ENCODE measurements at places on chromosomes 5 and 9.

GRCh38 chr5:154473581-154474283 lies 4.3 kb downstream of the HAND1 start:
- no peak for DNase-seq

- DNase-seq: no peak
Observed at GRCh38 chr5:109959652-109960051, 269.9 kb downstream of the MAN2A1 start.

DNA sequence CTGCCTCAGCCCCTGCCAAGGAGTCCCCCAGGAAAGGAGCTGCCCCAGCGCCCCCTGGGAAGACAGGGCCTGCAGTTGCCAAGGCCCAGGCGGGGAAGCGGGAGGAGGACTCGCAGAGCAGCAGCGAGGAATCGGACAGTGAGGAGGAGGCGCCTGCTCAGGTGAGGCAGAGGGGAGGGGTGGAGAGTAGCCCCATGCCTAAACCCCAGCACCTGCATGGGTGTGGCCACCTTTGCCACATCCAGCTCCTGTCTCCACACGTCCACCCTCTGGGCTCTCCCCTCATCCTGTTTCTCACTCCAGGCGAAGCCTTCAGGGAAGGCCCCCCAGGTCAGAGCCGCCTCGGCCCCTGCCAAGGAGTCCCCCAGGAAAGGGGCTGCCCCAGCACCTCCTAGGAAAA lies 17.2 kb downstream of the TCOF1 start:
- DNase-seq: no peak

DNA sequence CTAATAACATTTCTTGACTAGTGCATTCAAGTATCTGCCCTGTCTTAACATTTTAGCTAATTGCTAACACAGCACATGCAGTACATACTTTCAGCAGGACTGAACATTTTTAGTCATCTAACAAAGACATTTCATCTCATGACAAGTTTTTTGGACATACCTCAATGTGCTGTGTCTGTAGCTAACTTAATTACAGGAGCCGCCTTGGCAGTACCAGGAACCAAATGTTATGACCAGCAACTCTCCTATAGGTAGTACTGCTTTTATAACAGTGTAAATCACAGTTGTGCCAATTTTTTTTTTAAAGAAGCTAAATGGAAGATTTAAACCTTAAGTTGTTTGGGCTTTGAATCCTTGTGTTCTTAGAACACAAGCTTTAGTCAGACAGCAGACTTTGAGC lies 99.4 kb upstream of the SAP30L start:
- DNase-seq: no peak

DNA sequence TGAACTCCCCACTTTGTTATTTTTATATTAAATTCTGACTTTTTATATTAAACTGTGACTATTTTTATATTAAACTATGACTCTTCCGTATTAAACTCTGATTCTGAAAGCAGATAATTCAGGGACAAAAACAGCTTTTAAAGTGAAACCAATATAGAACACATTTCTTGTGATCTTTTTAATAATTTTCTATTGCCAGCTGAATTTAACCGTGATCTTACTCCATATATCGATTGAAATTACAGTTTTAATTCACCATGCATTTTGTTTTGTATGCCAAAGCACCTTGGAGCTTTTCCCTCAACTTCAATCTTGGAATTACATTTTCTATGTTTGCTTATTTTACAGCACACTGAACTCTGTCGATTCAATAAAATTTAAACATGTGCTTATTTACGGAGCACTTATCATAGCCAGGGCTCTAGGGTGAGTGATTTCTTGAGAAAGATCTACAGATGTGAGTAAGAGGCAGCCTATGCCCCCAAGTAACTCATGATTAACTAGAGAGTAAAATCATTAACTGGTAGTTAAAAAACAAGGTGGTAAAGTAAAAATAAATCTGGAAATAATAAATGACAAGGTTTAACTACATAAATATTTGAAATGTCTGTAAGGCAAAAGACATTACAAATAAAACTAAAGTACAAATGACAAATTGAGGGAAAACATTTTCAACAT lies 72.9 kb upstream of the ALDH1B1 start:
- no peak for DNase-seq

DNA sequence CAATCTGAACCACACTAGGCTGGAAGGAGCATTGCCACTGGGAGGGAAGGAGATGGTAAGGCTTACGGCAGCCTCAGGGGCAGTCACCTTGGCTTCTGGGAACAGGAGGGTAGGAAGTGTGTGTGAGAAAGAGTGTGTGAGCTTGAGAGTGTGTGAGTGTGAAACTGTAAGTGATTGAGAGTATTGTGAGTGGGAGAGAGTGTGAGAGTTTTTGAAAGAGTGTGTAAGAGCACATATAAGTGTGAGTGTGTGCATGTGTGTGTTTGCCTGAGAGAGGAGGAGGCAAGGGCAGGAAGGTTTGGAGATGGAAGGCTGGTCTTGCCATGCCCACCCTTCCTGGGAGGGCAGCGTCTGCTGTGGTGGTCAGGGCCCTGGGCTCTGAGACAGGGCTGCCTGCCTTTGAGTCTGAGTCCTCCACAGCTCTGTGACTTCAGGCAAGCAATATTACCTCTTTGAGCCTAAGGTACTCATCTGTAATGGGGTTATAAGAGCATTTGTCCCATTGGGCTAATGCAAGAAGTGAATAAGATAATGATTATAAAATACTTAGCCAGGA lies 51.9 kb upstream of the BOD1 start:
- no peak for DNase-seq

DNA sequence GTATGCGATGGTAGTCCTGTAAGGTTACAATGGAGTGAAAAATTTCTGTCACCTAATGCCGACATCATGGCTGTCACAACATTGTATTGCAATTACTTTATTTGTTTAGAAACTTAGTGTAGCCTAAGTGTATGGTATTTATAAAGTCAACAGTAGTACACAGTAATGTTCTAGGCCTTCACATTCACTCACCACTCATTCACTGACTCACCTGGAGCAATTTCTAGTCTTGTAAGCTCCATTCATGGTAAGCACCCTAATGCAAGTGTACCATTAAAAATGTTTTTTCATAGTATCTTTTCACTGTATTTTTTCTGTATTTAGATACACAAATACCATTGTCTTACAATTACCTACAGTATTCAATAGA lies 58.5 kb downstream of the ATP10B start:
- no peak for DNase-seq

DNA sequence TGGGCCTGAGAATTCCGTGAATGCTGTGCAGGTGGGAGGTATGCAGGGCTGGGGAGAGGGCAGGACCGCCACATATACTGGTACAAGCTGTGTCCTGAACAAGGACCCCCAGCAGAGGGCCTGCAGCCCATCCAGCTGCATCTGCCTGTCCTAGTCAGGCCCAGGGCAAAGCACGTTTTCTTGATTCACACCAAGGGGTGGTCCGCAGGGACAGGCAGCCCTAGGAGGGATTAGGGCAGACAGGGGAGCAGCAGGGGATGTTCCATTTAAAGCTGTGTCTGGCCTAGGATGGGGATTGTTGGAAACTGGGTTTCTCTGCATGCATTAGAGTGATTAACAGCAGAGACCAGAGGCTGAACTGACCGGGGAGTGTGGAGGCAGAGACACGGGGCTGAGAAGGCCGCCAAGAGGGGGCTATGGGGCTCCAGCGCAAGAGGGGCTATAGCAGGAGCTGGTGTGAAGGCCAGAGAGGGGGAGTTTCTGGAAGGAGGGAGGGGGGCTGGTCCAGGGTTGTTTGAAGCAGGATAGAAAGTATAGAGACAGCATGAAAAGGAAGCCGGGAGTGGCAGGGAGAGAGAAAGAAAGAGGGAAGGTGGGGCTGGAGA lies 2.7 kb downstream of the GRM6 start:
- no peak for DNase-seq
